GM12878 (cell line): ENCODE measurements at places on chromosomes 3 and 15. TPM values are rescaled to one million over a fixed set of nuclear protein-coding genes. Genes with fewer than 3 reads are reported as not detected.

Gene FBXL22
- polyA plus RNA-seq = 2.3 and 2.6 TPM in 2 replicates

Gene PRR20G
- not detected in 2 replicates for polyA plus RNA-seq

Gene GABRR3
- polyA plus RNA-seq = not detected in 2 replicates

Gene PLSCR5
- not detected in 2 replicates for polyA plus RNA-seq

Gene MST1R
- polyA plus RNA-seq = 1.9 and 2.2 TPM in 2 replicates

Gene MITF
- 0.07 and 0.28 TPM in 2 replicates for polyA plus RNA-seq

Gene ANKRD34C
- not detected in 2 replicates for polyA plus RNA-seq

Gene THRB
- polyA plus RNA-seq = not detected in 2 replicates
